Activated gamma-delta T cell treated with anti-CD3 and anti-CD28 coated beads, Interleukin-2, amount 50 U/mL, for 16 hours (primary cell): ENCODE measurements at places on chromosomes 5 and 9.
A peak's percentile ranks its signal among the peaks of the same experiment; 100 is the strongest.

GRCh38 chr5:165188556-165189175 lies 1683.2 kb downstream of the MAT2B start:
- DNase-seq: no peak

- no peak for DNase-seq
These were observed 79.8 kb downstream of the RICTOR start for GRCh38 chr5:38994324-38994927.

DNA sequence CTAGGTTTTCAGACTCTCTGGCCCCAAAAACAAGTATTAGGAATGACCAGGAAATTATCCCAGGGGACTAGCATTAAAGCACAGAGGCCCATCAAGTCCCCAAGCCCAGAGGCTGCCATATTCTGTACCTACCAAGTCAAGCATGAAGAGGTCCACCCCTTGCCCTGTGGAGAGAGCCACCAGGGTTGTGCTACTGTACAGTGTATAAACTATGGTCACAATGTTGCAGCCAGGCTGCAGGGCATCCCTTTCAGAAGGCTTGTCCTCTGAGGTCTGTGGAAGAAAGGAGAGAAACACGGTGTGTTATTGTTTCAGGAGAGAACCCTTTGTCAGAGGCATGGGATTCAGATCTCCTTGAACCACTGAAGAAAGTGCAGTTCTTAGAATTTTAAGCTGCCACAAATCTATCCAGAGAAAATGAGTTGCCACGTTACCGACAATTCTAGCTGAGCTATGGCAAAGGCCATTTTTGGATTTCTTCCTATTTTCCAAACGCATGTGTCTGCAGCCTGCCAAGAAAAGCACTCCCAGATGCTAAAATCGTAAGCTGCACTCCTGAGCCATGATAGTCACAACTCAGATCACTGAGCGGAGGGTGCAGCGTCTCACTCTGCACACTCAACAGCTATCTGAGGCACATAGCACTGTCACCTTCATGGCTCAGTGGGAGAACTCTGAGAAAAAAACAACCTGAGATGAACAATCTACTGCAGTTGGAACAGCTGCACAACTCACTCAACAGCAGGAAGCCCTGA lies 45.5 kb upstream of the SPATA31E1 start:
- DNase-seq: no peak

DNA sequence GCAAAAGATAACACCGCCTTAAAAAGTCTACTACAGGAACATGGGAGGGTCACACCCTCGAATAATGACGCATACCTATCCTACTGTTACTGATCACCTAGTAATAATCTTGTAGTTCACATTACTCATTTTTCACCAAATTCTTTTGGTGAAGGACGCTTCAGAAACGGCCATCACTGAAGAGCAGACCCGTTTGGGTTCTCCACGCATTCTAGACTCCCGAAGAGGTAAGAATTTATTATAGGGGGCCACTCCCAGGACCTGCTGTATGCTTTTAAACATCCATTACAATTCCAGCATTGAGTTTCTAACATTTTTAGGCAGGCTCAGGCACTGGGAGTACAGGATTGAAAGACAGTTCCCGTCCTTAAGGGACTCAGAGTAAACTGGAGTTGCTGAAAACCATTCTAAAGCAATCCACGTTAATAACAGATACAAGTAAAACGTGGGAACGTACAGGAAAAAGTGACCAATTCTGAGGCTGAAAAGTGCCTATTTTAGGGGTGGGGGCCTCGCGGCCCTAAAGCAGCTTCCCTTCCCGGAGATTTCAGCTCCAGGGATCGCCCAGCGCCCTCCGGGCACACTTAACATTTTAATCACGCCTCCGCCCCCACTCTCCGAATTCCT lies at the start of gene FER:
Gene FER, plus strand, starts transcription at position 124 of the 627 bp plus-strand sequence. CDS start 50,286 bp downstream, outside the sequence.
- peak; percentile 14 for DNase-seq

DNA sequence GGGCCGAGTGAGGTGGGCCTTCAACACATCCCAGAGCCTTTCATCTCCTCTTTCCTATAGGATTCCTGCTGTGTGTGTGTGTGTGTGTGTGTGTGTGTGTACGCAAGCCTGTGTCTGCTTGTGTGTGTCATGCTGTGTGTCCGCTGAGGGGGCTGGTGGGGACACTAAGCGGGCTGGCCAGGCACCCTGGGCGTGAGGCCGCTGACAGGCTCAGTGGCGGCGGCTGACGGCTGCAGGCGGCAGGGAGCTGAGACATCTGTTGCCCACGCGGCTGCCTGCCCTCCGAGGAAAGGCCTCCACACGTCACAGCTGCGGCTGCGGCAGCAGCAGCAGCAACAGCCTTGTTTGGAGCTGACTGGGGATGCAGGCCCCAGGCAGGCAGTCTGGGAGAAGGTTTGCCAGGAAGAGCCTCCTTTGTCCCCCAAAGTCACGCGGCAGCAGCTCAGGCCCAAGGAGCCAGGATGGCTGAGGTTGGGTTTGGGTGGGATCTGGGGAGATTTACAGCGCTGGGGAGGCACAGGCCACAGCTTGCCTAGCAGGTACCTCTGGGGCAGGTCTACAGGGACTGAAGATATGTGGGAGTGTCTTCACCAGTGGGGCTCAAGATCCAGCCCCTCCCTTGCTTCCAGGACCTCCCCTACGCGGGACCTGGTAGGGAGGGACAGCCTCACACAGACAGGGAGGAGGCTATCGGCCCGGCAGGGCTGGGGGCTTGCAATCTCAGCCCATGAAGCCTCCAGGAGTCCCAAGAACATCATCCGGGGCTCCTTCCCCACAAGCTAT lies 1.8 kb downstream of the PDLIM4 start:
- no peak for DNase-seq

GRCh38 chr5:33631786-33632185 lies 191.0 kb downstream of the TARS1 start:
- no peak for DNase-seq

GRCh38 chr5:83265318-83265717 lies 188.0 kb downstream of the XRCC4 start:
- DNase-seq: no peak
